Uterus (tissue), 4 donors: ENCODE measurements at places on chromosomes 13 and 19. TPM values are rescaled to one million over a fixed set of nuclear protein-coding genes. Genes with fewer than 3 reads are reported as not detected.

DNA sequence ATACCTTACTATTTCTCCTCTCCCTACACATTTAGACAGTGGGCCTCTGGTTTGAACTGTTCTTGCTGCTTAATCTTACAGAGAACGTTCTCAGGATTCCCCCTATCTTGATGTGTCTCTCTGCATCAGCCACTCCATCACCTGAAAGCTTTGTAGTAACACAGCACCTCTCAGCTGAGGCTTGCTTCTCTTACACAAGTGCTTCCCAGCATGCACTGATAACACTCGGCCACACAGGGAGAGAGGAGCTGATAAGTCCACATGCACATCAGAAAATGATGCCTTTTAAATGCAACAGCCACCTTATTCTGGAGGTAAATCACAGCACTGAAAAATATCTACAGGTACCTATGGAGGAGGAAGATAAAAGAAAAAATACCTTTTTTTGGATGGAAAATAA, 192.2 kb upstream of the TSHZ3 start:
- DNase-seq, result no peak

ATXN8OS gene
- total RNA-seq, result not detected

SYNE4 gene
- total RNA-seq, result 0.24 TPM

ITGBL1 gene
- total RNA-seq, result 2.6 TPM

DNA sequence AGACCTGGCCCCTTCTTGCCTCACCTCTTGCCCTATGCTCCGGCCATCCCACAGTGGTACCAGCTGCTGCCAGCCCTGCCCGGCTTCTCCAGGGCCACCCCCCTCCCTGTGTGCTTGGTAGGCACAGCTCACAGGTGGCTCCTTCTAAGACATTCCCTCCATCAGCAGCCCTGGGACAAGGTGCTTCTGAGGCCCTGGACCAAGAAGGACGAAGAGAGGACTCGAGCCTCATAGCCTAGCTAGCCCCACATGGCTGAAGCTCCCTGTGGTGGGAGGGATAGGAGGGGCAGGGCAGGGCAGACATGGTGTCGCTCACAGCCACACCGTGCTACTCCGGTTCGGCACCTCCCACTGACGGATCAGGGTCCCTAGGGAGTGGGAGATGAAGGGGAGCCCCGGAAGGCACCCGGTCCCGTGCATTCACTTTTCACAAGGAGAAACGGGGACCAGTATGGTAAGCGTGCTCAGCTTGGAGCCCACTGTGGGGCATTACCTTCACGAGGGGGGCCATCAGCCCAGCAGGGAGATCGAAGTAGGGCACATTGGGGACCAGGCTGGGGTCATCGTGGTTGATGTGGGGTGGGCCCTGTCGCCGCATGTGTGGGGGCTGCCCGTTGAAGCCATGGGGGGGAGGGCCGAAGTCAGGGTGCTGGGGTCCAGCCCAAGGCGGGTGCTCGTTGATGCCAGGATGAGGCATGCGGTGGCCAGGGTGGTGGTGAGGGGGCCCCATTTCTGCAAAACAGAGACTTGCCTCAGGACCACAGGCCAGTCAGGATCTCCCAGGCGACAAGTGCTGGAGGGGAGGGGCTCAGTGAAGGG, 19.5 kb downstream of the CHERP start:
- no peak for DNase-seq

- no peak for DNase-seq
These were observed 42.8 kb downstream of the PIN1 start for GRCh38 chr19:9877780-9878510.

DMKN gene
- 47.4 TPM for total RNA-seq

DNA sequence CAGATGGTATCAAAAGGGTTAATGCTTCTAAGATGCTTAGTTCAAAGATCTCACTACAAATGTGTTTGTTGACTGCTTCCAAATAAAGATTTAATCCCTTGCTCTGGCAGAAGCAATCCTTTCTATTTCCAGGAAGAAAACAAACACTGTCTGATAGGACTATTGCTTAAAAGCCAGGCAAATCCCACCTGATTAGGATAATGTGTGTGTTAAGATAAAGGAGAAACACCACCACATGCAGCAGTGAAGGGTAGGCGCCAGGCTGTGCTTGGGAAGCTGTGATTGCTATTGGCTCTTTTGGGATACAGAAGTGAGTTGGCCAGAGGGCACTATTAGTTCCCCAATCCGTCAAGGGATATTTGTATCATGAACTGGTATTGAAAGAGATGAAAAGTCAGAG, 62.8 kb upstream of the LRCH1 start:
- no peak for DNase-seq

DNA sequence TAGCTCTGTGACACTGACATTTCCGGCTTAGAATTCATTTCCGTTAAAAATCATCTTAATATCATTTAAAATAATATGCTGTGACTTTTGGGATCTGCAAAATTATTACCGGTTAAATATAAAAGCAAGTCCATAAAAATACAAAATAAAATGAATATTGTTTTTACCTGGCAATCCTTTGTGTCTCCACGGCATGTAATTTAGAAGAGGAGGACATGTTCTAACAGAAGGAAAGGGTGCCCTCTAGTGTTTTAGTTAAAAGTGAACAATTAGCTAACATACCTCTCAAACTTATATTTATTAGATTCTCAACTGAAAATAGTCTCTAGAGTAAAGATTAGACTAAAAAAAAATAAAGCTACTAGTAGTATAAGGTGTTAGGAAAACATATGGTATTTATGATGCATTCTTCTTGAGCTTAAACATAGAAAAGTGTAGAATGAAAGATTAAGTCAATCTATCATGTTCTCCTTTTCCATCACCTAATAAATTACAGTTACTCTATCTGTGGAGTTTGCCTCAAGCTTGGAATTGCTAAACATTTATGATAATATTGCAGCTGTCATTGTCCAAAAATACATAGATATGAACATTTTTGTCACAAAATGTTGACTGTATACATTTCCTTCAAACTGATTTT, 676.7 kb upstream of the SPRY2 start:
- no peak for DNase-seq

DNA sequence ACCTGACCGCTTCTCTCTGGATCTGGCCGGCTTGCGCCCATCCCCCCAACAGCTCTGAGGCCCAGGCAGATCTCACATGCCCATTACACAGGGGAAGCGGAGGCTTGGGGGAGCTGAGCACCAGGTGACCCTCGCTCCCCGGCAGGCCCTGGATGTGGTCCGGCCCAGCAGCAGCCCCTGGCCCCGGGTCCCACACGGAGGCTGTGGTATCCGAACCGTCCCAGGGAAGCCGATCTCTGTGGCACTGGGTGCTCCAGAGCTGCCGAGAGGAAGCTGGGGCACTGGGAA, 27.7 kb downstream of the SBNO2 start:
- DNase-seq, result no peak

DNA sequence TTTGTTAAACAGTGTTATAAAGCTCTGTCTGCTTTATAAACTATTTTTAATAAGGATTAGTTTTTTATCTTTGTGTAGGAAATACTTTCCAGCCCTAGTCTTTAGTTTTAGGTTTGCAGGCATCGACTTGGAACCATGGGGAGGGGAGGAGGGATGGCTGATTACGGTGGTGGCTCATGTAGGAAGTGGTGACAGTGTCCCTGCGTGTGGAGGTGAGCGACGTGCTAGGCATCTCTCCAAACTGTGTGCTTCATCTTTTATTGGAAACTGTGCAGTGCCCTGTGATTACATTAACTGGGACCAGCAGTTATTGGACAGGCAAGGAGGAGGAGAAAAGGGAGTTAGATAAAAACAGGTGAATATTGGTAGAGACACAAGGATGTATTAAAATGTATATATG, 203.8 kb downstream of the ATP8A2 start:
- DNase-seq, result no peak

GRCh38 chr19:56900573-56901097, 60.1 kb upstream of the PEG3 start:
- DNase-seq, result no peak

ZNF180 gene
- total RNA-seq, result 23.4 TPM

GRCh38 chr13:110227416-110227815, 79.5 kb downstream of the COL4A1 start:
- DNase-seq, result no peak

DNA sequence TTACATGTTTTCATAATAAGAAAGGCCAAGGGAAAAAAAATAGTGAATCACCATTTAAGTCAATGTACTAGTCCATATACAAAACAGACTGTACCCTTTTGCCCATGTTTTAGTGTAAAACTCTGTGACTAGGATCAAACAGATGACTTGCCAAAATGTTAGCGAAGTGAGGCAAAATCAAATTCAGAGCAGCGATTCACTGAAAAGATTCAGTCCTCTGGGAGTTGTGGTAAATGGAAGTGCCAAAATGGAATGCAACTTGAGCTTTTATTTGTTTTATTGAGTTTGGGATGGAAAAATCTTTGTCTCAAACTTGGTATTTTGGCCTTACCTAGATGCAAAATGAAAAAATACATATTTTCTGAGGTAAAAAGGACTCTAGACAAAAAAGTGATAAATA, 9.1 kb downstream of the CDADC1 start:
- DNase-seq, result no peak

DNA sequence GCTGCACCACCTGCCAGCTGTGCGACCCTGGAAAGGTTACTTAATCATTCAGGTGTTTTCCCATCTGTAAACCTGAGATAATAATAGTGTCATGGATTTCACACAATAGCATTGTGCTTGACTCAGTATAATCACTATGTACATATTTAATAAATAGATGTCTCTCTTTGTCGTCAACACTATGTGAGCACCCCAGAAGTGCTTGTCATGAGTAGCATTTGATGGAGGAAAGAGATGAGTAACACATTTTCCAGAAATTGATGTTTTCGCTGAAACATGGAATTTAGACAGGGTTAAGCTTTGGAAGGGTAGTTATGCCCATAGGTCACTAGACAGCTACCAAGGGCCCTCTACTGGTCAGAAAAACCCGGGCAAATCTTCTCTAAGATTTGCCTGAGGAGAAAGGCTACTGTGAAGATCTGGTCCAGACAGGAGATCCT, 9.5 kb upstream of the MBNL2 start:
- no peak for DNase-seq

EID2 gene
- total RNA-seq, result 6.1 TPM

DNA sequence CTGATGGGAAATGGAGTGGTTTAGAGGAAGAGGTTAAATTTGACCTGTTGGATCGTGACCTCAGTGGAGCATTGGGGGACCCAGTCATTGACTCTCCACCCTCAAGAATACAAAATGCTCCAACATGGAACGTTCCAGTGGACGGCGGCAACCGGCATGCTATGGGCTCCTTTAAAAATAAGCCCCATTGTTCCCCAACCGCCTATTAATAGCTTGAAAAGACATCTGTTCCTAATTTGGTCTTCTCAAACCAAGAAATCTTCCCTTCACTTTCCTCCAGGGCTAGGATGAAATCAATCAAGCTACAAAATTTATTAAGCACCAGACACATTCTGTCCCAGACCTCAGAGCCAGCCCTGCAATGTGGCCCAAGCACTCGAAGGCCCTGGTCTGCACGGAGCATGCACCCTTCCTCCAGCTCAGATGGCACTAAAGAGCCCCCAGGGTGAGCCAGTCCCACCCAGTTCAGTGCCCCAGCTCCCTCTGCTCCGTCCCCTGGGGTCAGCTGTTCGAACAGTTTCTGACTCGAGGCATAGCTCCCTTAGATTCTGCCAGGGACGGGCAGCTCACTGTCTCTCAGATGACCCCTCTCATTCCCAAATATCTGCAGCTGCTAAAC, 22.5 kb upstream of the VSTM2B start:
- no peak for DNase-seq

HAUS5 gene
- total RNA-seq, result 6.1 TPM

COL4A1 gene
- 164 TPM for total RNA-seq

DNA sequence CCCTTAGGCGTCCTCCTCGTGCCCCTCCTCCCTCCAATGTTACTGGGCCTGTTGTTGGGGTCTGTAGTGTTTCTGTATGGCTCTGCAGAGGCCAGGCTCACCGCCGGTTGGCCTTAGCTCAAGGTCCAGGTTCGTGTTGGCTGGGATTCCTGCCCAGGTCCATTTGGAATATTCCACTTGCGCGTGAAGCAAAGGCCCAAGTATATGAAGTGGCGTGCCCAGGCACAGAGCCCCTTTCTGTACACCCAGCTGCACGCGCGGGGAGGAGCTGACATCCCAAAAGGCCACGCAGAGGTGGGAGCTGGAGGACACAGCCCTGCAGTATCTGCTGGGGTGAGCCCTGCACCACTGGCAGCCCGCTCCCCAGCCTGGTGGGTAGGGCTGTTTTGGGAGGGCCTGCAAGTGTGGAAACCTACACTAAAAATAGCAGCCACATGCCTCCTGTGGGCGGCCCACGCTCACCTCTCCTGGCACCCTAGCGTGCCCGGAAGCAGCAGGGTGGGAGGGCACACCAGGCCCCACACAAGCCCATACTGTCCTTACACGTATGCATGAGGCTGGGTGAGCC, 30.2 kb downstream of the CRTC1 start:
- DNase-seq, result no peak

DNA sequence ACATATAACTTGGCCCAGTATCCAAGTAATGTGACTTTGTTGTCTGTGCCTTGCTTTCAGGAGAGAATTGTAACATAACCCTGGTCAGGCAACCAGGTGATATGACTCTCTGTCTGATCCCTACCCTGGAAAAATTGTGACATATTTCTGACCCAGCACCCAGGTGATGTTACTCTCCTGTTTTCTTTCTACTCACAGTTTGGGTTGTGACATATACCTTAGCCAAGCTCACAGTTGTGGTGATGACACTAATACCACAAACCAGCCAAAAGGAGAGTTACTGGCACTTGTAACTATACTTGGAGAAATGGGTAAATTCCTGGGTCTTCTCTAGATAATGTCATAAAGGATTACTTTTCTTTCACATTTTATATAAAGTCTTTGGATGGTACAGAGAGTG, 14.3 kb upstream of the ZNF254 start:
- no peak for DNase-seq

- DNase-seq, result no peak
These were observed 4.0 kb downstream of the ZNF91 start for GRCh38 chr19:23391236-23391635.

ZNF90 gene
- total RNA-seq, result 0.77 TPM

DNA sequence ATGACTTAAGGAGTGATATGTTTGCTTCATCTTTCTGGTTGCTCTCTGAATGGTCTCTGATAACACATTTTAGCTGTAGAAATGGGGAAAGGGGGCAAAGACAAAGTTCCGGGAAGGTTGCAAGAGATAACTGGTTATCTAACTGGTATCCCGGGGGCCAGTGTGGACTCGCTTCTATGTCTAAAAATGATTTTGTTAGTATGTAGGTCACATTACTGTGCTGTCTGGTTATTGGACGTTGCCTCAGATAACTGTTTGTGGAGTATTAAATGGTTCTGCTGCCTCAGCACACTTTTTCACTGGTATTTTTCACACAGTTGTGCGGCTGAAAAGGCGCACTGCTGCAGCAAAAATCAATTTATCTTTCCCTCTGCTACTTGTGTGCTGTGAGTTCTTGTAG, 63.0 kb upstream of the ZNF536 start:
- DNase-seq, result no peak

GRCh38 chr19:32767951-32768679, 48.5 kb downstream of the TDRD12 start:
- no peak for DNase-seq
